ENCODE measurements at places on chromosomes 1 and 21.

- no peak for DNase-seq
These were observed 36.3 kb downstream of the CLCA1 start for GRCh38 chr1:86504895-86505563.

DNA sequence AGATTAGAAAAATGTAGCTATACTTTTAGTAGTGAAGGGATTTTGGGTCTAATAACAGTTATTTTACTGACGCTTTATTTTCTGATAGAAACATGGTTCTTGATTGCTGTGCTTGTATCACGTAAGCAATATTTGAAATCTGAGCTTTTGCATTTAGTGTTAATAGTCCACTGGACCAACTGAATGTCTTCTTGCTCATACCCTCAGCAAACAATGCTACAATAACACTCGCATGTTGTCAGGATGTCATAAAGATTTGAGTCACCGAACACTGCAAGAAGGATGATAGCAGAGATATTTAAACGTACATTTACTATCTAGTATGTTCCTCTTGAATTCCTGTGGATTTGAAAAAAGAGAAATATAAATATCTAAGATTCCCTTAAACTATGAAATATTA, 7.5 kb downstream of the DYRK1A start:
- DNase-seq = no peak

GRCh38 chr1:13498553-13498952, 15.2 kb downstream of the LRRC38 start:
- DNase-seq = no peak

GRCh38 chr1:8512504-8512903, 194.6 kb downstream of the SLC45A1 start:
- DNase-seq = no peak

DNA sequence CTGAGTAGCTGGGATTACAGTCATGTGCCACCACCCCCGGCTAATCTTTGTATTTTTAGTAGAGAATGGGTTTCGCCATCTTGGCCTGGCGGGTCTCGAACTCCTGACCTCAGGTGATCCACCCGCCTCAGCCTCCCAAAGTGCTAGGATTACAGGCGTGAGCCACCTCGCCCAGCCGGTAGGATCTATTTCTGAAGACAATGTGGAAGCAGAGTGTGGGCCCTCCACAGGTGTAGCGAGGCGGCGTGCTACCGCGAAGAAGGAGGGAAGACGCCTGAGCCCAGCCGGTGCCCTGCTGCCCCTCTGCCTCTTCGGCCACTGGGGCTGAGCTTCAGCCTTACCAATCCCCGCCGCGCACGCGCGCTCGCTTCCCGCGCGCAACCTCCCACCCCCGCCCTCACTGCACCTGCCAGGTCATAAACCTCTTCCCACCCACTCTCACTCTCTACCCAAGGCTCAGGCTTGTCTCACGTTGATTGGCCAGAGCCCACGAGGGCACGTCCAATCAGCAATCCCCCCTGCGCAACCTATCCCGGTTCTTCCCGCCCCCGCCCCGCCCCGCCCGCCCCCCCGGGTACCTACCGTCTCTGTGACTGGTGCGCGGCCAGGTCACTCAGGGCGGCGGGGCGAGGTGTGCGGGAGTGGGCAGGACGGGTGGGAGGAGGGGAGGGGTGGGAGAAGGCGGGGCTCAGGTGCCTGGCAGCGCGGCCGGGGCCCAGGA, 409 bp upstream of the HOOK1 start:
- DNase-seq = peak; percentile 74

DNA sequence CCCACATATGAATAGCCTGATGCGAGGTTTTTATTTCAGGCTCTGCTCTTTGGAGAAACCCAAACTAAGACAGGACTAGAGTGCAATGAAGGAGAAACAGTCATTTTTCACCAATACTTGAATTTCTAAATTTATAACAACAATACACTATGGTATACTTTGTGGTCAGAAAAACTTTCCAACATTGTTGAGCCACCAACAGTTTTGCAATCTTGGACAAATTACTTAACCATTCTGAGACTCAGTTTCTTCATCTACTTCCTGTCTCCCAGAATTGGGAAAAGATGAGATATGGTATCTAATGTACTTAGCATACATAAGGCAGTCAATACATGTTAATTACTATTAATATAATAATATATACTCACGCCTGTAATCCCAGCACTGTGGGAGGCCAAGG, 519.8 kb upstream of the PLXNA2 start:
- DNase-seq = no peak

- DNase-seq = no peak
These were observed 3.9 kb upstream of the MMP23B start for GRCh38 chr1:1627829-1628753.

GRCh38 chr1:174556392-174556791, 108.6 kb downstream of the GPR52 start:
- no peak for DNase-seq

- DNase-seq = no peak
These were observed 163.9 kb downstream of the ST6GALNAC5 start for GRCh38 chr1:77031106-77031662.

GRCh38 chr1:31780632-31781031, 16.5 kb upstream of the ADGRB2 start:
- no peak for DNase-seq

- DNase-seq = no peak
These were observed 10.9 kb downstream of the TIMM17A start for GRCh38 chr1:201966171-201966570.

GRCh38 chr1:76290271-76290670, 215.7 kb downstream of the ST6GALNAC3 start:
- no peak for DNase-seq

DNA sequence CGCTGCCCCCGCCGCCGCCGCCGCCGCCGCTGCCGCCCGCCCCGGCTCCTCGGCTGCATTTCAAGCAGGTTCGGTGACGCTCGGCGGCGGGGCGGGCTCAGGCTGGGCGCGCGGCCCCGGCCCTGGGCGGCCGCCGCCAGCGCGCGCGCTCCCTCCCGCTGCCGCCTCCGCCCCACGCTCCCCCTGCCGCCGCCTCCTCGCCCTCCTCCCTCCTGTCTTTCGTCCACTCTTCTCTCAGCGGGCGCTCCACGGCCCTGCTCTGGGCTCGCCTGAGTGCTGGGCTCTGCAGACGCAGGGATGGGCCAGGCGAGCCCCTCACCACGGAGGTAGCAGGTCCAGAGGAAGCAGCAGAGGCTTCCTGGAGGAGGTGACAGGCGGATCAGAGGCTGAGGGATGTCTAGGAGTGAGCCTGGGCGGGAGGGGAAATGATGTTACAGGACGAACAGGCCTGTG, at the start of gene LRP8:
Gene LRP8, minus strand, starts transcription at position 62 of the 453 bp plus-strand sequence. CDS start 158 bp downstream, outside the sequence.
- peak; percentile 65 for DNase-seq

DNA sequence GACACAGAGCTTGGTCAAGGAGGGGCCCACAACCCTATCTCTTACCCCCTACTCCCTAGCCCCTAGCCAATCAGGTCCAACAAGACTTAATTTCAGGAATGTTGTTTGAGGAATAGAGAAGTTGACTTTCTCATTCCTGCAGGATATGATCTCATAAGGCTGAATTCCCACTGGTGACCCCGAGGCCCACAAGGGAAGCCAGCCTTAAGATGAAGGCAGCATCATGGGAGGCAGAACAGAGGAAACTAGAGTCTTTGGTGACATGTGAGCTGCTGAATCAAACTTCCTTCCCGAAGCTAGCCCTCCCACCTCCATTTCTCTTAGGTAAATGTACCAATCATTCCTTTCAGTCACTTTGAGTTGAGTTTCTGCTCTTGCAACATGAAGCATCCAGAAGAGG, 9.1 kb upstream of the PDIK1L start:
- DNase-seq = no peak

GRCh38 chr21:38878379-38879179, 72.8 kb downstream of the ETS2 start:
- no peak for DNase-seq

GRCh38 chr1:27912429-27912828, 22.4 kb upstream of the SMPDL3B start:
- DNase-seq = peak; percentile 18

- DNase-seq = no peak
These were observed 1.1 kb upstream of the CDC73 start for GRCh38 chr1:193120604-193121166.

DNA sequence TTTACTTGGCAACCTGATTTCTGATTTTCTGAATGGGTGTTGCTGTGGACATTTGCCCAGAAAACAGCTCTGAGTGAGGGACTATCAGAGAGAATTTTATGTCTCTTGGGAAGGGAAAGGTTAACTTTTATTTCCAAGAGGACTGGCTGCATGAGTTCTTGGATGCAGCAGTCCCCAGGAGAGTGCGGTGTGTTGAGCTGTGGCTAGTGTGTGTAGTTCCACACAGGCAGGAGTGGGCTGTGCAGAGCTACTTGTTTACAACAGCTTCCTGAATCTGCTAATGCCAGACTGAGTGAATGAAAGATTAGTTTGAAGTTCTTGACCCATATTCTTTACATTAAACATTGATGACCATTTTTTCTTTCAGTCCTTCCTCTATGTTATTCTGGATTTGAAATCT, 41.0 kb upstream of the APOBEC4 start:
- no peak for DNase-seq

DNA sequence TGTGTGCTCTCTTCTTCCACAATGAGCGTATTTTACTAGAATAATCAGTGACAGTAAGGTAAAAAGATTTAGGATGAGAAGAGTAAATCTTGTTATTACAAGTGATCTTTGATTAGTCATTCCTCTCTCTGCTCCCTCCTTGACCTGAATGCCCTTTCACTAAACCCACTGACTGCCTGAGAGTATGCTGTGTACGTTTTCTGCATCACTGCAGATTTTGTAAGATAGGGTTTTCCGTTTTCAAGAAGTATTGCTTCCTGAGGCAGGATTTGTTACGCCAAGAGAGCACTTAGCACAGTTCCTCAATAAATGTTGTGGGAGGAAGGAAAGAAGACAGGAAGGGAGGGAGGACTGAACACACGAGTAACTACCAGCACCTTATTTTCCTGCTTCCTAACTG, 7.7 kb upstream of the LAMB3 start:
- no peak for DNase-seq

DNA sequence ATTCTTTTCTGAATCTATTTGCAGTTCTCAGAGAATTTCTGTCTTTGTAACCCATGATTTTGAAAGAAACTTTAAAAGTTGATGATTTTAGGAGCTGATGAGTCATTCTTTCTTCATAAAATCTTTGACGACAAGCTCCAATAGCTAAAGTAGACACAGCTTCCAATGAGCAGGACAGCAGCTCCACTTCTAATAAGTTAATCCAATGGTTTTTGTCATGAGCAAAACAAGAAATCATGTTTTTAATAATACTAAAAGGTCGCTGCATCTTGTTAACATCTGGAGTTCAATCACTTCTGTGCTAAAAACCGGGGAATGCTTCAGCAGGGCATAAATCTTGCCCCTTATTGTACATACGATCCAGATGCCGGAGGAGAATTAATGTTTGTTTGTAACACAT, 48.9 kb upstream of the GORAB start:
- DNase-seq = no peak

DNA sequence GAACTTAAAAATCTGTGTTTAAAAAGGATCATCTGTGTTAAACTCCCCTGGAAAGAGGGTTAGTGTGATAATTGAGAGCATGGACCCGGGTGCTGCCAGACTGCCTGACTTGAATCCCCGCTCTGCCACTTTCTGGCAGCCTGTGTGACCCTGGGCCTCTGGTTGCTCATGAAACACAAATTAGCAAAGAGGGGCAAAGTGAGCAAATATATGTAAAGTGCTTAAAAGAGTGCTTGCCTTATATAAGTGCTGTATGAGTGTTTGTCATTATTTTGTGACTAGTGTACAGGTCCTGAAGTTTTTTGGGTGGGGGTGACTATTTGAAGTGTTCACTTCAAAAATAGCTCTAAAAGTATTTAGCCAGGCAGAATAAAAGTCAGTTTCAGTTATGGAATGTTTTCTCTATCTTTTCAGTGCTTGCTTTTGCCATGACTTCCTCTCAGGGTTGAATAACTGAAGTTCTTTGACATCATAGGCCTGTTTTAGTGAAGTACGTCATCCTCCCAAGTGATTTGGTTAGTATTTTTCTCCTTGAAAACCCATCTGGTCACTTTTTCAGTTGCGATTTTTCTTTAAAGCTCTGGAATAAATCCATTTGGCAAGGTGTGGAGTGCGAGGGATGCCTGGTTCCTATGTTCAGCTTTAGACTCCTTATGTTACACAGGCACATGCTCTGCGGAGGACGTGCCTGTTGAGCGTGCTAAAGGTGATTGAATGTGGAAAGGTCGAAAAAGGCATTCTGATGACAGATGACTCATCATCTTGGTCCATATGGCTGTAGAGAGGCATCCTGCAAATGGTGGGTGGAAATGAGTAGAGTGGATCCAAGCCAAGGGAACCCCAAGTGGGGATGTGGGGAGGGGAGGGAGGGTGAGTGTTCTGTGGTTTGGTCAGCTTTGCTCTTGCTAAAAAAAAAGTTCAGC, 47.8 kb downstream of the AK4 start:
- DNase-seq = no peak

- no peak for DNase-seq
These were observed 119.8 kb downstream of the SDCCAG8 start for GRCh38 chr1:243375596-243375995.

DNA sequence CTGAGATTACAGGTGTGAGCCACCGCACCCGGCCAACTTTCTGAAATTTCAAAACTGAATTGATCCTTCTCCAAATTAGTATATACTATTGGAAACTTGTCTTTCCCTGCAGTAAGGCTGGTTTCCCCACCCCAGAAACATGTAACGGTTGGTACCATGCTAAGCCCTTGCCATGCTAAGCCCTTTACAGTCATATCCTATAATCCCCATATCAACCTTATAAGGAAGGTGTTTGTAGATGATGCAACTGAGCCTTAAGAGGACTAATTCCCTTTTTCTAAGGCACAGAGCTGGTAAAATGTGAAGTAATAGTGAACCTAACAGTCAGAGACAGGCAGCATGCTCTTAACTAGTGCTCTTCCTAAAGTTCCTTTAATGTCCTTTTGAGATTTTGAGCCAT, 413.7 kb downstream of the DISC1 start:
- no peak for DNase-seq

DNA sequence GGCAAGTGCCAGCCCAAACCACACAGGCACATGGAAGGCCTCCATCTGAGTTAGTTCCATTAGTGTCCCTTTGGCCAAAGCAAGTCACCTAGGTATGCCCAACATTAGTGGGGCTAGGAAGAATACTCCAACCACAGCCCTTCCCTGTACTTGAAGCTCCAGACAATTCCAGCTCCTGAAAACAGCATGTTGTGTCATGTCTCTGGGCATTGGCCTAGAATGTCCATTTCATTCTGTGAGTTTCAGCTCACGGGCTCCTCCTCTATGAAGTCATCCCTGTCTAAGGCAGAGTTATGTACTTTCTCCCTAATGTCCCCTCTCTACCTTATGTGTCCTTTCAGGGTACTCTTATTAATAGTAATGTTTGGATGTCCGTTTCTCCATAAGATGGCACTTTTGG, 96.5 kb upstream of the SPATA6 start:
- no peak for DNase-seq

DNA sequence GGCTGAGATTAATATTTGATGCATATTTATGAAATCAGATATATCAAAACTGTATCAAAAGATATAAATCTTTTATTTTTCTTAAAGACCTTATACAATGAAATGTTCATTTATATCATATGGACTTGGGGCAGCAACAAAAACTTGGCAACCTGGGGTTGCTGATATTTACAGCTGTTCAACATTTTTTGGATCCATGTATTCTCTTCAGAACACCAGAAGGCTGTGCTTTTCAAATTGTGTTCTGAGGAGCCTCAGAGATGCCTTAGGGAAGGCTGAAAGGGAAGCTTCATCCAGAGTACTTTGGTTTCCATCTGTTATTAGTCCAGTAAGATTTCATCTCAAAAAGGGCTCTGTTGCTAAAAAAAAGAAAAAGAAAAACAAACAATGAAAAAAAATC, 94.8 kb downstream of the DISC1 start:
- no peak for DNase-seq

- no peak for DNase-seq
These were observed 1.0 kb downstream of the TMEM200B start for GRCh38 chr1:29122682-29123052.

All from stimulated activated CD4-positive, alpha-beta T cell treated with anti-CD3 and anti-CD28 coated beads, TNF-alpha, amount 100 ng/mL, for 48 hours (primary cell).